Kidney tubule cell (primary cell): ENCODE measurements at places on chromosomes 5 and 9.

GRCh38 chr9:100715100-100715380 lies 137.2 kb downstream of the CAVIN4 start:
- DNase-seq: no peak

GRCh38 chr5:86686046-86686445 lies 68.3 kb downstream of the COX7C start:
- DNase-seq: peak; percentile 18

- no peak for DNase-seq
Observed at GRCh38 chr5:45195026-45195425, 386.3 kb downstream of the MRPS30 start.

DNA sequence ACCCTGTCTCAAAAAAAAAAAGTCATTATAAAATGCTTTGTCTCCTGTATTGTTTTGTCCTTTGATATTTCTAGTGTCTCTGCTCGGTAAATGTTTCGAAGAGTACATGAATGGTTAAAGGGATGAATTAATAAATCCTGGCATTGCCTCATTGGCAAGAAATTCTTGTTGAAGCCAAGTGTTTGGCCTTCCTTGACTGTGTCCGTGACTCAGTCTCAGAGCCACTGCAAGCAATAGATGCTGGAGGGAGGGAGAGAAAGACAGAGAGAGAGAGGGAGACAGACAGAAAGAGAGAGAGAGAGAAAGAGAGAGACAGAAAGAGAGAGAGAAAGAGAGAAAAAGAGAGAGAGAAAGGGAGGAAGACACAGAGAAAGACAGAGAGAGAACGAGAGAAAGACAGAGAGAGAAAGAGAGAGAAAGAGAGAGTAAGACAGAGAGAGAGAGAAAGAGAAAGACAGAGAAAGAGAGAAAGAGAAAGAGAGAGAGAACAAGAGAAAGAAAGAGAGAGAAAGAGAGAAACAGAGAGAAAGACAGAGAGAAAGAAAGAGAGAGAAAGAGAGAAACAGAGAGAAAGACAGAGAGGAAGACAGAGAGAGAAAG lies 72.5 kb upstream of the RXRA start:
- DNase-seq: no peak

DNA sequence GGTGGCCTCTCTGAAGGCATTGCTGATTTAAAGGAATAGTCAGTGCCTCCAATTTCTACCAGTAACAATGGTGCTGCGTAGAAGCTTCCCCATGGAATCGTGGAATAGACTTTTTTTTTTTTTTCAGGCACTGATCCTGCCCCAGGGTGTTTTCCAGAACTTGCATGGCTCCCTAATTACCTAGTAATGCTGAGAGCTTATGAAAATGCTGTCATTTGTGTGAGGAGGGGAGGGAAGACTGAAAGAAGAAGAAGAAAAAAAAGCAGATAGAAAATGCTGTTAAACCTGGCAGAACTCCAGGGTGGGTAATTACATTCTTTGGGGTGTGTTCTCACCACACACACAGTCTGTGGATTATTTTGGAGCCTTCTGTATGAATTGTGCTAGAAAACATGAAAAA lies 4.8 kb upstream of the GRIA1 start:
- DNase-seq: no peak
